ENCODE measurements at places on chromosomes 2 and 18.
A peak's percentile ranks its signal among the peaks of the same experiment; 100 is the strongest.

DNA sequence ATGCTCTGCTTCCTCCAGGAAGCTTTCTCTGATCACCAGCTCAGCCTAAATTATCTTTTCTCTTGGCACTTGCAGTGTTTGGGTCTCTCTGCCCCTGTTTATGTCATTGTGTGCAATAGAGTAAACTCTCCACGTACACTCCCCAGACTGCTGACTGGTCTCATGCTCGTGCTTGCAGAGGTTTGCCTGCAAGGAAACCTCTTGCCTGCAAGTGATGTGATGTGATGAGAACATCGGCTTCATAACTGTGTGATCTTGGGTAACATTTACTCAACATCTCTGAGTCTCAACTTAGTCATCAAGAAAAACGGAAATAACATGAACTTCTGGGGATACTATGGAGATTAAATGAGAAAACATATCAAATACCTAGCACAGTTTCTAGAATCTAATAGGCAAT lies 92.3 kb downstream of the BIN1 start:
- no peak for DNase-seq

DNA sequence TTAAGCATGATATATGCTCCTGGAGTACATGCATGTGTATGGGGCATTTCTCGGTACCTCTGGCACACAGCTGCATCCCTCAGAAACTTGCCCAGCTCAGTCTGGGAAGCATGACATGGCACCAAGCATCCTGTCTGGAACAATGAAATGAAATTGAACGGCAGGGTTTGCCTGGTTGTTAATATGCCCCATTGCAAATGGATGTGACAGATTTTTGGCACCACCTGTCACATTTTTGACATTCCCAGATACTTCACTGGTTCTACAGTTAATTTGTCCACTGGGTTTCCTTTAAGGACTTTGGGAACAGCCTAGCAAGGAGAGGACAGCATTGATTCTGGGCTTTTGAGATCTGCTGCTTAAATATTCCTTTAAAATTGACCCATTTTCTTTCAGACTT lies 305.8 kb downstream of the TSN start:
- DNase-seq = no peak

DNA sequence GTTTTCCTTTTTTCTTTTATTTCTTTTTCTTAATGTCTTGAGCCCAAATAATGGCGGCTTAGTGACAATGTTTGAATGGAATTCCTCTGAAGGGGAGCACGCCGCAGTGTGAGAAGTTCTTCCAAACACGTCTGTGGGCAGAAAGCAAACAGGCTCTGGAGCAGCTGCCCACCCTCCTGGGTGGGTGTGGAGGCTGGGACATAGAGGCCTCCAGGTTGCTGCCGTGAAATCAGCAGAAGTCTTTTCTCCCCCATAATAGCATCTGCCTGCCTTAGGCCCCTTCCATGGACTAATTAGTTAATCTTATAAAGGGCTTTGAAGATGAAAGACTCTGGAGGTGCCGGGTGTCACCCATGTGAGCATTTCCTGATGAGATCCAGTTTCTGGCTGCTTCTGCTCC lies 213.9 kb downstream of the SH3RF3 start:
- DNase-seq = no peak

- no peak for DNase-seq
These were observed 402.8 kb upstream of the UBE2E3 start for GRCh38 chr2:180577567-180577966.

- DNase-seq = no peak
These were observed 610.2 kb upstream of the SYT4 start for GRCh38 chr18:43887491-43887890.

- DNase-seq = no peak
These were observed 56.0 kb downstream of the TMEM163 start for GRCh38 chr2:134662751-134663150.

GRCh38 chr2:240229603-240230235 lies 89.3 kb upstream of the OTOS start:
- no peak for DNase-seq

DNA sequence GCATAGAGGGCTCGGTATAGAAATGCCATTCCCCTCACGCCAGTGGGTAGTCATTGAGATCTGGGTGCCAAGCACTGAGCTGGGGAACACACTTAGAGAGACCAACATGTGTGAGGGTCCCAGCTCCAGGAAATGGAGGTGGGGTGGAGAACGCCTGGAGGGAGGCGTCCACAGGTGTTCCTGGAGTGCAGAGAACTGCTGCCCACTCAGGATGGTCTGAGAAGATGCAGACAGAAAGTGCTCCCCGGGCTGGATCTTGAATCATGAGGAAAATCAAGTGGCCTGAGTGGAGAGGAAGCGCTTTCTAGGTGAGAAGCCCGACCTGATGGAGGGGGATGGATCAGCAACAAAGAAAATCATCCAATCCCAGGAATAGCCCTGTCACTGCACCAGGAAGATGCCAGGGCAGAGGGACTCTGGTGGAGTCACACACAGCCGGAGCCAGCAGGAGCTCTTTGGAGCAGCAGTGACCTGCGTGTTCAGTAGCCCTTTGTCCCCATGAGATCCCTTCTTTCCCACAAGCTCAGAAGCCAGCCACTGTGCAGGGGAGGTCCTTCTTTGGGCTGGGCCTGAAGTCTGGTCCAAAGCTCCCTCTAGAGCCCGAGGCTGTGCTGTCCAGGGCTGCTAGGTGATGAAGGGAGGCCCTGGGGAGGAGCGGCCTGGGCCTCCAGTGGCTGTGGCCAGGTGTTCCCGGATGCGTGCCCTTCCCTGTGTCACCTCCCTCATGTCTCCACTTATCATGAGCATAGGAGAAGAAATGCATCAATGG lies 112.3 kb downstream of the RNF144A start:
- DNase-seq = no peak

GRCh38 chr2:54348646-54349045 lies 92.6 kb upstream of the TSPYL6 start:
- no peak for DNase-seq

DNA sequence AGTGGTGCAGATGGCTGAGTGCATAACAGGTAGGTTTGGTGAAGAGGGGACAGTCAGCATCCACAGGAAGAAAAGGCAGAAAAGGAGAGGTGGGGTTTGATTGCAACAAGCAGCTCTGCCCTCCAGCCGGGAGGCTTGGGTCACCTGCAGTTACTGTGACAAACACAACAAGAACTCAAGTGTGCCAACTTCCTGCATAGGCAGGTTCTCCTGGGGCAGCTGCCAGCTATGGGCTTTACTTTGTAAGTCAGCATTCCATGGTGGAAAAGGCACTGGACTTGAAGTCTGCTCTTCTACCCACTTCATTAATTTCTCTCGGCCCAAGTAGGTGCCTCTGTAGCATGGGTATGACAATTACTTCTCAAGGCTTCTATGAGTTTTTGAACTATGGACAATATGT lies 98.9 kb downstream of the MYT1L start:
- no peak for DNase-seq

GRCh38 chr2:101792208-101792607 lies 94.7 kb downstream of the MAP4K4 start:
- DNase-seq = no peak

DNA sequence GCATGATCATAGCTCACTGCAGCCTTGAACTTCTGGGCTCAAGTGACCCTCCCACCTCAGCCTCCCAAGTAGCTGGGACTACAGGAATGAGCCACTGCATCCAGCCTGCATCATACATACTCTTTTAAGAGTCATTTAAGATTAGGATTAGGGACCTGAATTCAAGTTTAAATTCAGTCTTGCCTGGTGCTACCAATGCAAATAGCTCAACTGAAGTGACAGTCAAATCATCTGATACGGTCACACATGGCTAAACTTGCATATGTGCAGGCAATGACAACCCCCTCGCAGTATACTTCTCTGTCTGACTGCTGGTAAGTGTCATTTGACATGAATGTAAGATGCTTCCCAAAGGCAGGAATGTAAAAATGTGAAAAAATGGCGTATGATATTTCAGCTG lies 31.8 kb upstream of the TMEM131 start:
- no peak for DNase-seq

- DNase-seq = no peak
These were observed 112.0 kb upstream of the CD226 start for GRCh38 chr18:70059684-70060083.

- no peak for DNase-seq
These were observed 6.2 kb downstream of the ZBTB7C start for GRCh38 chr18:48402953-48403352.

DNA sequence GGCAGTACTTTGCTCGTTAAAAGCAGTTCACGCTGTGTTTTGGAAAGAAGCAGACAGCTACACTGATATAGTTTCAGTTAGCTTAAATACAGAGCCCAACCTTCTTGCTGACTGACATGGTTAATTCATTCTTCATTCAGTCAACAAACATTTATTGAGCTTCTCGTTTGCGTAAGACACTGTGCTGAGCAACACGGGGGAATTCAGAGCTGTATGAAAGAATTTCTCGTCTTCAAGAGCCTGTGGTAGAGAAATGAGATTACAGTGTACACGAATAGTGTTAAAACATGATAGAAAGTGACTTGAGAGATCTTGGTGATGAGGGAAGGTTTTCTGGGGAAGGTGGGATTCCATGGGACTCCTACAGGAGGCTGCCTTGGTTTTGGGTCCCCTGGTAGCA lies 44.7 kb downstream of the ADAM23 start:
- DNase-seq = no peak

GRCh38 chr2:11160731-11161455 lies 5.6 kb downstream of the SLC66A3 start:
- DNase-seq = peak; percentile 64

DNA sequence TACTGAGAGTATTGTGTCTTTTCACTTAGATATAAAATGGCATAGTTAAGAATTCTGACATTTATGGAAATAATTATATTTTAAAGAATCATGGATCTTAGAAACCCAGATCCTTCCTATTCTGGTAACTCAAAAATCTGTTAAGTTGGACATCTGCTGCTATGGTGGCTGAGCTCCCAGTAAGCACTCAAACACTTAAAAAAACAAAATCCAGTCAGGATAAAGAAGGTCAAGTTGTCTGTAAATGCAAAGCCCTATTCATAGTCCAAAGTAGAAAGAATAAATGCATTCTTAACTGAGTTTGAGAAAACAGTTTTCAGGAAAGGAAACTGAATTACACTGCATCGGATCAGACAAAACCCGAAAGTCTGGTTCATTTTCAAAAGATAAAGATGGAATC lies 35.6 kb downstream of the EIF2AK3 start:
- no peak for DNase-seq

GRCh38 chr2:211793690-211794089 lies 744.9 kb downstream of the ERBB4 start:
- DNase-seq = no peak

DNA sequence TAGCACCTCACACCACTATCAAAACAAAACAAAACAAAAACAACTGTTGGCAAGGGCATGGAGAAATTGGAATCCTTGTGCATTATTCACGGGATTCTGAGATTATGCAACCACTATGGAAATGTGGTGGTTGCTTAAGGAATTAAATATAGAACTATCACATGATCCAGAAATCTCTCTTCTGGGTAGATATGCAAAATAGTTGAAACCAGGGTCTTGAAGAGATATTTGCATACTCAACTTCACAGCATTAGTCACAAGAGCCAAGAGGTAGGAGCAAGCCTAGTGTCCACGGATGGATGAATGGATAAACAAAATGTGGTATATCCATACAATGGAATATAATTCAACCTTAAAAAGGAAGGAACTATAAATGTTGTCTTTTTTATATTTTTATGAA lies 7.0 kb downstream of the TMEM131 start:
- no peak for DNase-seq

DNA sequence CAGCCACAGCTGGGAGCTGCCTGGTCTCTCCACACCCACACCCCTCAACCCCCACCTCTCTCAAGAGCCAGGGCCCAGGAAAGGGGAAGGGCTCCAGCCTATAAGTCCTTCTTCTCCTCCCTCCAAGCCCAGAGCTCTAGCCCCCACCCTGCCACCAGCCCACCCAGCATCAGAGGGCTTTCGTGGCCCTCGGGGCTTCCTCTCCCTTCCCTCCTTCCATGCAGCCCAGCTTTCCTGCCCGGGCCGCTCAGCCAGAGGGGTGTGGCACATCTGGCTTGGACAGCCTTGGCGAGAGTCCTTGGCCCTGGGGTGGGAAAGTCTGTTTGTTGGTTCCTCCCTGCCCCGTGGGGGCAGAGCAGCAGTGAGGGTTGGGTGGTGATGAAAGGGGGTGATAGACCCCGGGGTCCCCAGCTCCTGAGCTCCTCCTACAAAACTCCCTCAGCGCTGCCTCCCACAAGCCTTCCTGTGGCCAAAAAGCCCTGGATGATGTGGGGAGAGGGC lies 7.0 kb downstream of the TNS1 start:
- DNase-seq = no peak

DNA sequence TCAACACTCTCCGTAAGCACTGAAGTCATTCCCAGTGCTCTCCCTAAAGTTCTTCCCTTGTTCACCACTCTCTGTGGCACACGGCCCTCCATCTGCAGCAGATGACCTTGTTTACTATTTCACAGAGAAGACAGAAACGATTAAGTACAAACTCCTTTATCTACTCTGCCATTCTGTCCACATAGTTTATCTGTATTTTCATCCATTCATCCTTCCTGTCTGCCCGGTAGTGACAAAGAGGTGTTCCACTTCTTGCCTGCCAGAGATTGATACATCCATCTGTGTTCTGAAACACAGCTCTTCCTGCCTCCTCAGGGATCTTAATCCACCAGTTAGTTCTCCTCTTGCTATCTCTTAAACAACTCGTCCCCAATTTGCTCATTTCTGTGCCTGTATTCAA lies 77.9 kb upstream of the CD226 start:
- DNase-seq = no peak

DNA sequence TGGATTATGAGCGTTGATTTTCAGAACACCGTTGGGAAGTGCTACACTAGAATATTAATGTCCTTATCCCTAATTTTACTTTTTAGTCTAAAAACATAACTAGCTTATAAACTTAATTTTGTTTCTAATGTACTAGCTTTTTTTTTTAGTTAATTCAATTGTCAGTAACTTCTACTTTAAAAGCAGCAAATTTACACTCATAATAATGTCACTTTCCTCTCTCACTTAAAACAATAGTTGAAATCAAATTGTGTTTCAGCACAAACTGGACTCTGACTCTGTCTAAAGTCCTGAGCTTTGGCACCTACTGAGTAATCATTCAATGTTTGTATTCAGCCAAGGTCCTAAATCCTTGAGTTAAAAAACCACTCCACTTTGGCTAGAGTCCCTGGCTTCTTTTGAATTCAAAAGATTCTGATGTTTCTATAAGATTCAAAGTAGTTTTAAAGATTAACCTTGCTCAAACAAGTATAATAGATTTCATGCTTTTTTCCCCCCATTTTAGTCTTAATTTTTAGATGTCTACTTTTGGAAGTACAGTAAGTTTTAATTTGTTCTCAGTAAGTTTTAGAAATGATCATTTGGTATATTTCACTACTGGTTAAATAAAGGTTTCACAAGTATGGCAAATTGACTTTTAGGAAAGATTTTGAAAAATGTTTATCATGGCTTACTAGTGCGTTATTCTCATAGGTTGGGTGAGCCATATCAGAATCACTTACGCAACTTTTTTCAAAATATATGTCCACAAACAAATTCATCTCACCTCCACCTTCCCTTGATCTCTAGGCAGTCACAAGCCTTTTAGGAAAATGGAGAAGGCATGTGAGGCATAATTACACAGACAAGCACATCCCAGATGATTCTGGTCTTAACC lies 23.4 kb downstream of the CCNYL1 start:
- no peak for DNase-seq

Data from GM19239 (cell line).